ENCODE measurements at places on chromosomes 3 and 15.

DNA sequence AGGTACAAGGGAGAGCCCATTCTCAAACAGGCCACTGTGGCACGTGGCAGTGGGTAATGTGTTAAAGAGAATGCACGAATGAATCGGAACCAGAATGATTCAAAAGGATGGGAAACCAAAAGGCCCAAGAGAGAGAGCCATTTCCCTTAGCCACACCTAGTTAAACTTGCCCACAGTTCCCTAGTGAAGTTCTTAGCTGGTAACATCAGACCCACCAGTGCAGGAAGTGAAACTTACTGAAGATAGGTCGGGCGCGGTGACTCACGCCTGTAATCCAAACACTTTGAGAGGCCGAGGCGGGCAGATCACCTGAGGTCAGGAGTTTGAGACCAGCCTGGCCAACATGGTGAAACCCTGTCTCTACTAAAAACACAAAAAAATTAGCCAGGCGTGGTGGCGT lies 97.1 kb downstream of the MEX3B start:
- DNase-seq = no peak

DNA sequence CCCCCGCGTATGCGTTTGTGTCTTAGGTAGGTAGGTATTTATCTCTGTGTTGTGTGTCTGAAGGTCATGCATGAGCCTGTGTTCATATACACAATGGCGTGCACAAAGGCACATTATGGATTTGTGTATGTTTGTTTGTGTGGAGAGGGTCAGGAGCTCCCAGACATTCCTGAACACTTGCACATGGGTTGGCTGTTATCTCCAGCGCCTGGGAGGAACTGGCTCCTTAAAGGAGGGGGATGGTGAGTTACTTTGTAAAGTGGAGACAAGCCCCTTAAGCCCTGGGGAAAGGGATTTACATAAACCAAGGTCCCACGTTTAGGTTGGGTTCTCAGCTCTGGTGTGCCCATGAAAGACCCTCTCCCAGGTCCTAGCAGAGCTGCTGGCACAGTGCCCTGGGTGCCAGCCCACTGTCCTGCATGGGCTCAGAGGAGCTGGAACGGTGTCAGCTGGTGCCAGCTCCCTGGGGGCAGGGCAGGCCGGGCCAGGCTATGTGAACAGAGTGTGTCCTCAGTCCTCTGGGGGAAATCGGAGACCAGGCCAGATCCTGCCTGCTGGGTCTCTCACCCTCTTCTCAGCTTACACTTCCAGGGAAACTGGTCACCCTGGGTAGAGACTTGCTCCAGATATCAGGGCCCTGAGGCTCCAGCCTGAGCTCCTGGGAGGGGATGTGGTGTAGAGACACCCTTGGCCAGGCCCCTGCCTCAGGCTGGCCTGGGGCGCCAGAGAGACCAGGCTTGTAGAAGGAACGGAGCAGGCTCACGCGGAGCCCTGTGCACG lies 25.1 kb downstream of the SNX33 start:
- DNase-seq = peak; percentile 86

DNA sequence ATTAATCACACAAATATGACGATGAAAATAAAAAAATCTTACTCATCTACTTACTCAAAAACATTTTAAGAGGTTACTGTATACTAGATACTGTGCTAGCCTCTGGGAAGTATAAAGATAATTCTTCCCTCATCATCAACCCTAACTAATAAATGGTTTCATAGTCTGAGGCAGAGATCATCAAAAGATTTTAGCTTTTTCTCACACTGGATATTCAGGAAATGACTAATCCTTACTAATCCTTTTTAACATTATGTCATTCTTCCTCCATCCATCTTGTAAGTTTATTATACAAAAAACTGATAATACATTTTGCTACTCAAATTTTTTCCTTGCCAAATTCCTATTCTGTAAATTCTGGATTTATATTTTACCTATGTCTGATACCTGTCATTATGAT lies 29.7 kb downstream of the ACAD11 start:
- DNase-seq = peak; percentile 79

GRCh38 chr3:102105193-102105592 lies 255.9 kb downstream of the NFKBIZ start:
- no peak for DNase-seq

DNA sequence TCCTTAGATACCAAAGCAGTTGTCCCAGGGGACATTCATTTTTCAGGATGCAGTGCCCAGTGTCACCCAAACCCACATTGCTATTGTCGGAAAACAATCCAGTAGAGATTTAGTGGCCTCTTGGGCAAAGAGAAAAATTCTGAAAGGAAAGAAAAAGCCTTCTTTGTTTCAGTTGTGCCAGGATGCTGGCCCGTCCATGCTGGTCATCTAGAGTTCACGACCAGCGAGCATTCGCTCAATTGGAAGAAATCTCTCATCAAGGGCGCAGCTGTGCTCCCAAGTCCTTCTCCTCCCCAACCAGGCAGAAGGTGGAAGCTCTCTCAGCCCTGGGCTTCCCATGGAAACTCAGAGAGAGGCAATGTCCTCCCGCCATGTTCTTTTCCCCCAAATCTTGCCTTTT lies 123.7 kb downstream of the MTHFS start:
- no peak for DNase-seq

- peak; percentile 58 for DNase-seq
Measured at GRCh38 chr3:8536096-8537056, 34.8 kb downstream of the LMCD1 start.

GRCh38 chr15:56244038-56244810 lies 545 bp upstream of the RFX7 start:
- peak; percentile 85 for DNase-seq

DNA sequence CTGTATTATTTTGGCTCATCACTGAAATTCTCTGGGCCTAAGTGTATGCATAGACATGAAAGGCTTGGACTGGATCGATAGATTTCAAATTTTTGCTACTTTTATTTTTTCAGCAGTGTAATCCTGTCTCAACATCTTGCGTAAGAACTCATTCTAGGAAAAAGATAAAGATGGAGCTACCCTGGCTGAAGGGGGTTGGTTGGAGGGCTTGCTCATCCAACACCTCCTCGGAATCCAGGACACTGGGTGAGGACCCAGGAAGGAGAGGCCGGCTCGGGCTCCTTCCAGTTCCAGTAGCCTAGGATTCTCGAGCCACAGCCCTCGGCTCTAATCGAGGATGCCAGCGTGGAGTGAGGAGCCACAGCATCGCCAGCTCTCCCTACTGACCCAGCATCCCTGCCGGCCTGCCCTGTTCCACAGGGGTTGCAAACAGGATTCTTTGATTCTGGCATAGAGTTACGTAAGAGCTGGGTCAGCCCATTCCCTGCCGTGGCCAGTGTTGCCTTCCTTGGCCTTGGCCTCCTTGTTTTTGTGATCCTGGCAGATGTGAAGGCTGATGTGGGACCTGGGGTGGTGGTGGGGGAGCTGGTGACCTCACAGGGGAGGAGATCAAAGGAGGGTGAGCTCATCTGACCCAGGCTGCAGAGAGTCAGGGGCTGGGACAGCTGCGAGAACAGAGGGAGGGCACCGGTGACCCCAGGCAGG lies 149.5 kb downstream of the ALDH1A2 start:
- DNase-seq = no peak

GRCh38 chr3:121491683-121492320 lies 54.0 kb downstream of the POLQ start:
- DNase-seq = no peak

DNA sequence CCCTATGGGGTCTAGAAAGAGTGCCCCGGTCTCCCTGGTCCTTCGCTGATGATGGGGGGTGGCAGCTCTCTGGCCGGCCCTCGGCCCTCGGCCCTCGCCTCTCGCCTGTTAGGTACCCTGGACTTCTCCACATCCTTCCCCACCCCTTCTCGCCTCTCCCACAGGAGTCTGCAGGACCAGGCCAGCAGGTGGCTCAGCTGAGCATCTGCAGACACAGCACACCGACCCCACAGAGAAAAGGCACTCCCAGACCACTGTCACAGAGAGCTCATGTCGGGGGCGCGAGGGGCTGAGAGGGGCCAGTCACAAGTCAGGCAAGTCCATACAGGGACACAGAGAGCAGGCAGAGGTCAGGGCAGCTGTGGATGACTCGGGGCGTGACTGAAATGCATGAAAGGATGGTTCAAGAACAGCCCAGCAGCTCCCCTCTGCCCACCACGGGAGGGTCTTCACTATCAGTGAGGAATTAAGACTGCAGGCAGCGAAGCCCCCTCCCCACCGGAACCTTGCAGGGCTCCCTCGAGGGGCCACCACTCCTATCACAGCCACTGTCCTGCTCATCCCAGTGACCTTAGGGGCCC lies 181.7 kb upstream of the NSMCE3 start:
- DNase-seq = no peak

- peak; percentile 49 for DNase-seq
Measured at GRCh38 chr3:192772240-192772894, 45.0 kb upstream of the FGF12 start.

DNA sequence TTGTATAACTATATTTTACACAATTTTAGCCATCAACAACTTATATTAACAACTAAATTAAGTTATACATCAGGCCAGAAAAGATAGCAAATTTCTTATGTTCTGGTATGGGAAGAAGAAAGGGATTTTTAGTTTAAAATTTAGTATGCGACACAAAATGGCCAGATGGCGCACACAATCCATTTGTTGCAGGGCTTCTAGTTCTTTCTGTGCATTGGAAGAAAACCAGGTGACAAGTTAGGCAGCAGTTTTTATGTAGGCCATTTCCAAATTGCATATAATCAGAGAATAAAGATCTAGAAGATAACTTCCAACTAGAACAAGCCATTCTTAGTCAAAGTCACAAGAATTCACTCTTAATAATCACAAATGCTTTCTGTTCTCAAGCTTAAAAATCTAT lies 230.1 kb upstream of the ZNF717 start:
- no peak for DNase-seq

DNA sequence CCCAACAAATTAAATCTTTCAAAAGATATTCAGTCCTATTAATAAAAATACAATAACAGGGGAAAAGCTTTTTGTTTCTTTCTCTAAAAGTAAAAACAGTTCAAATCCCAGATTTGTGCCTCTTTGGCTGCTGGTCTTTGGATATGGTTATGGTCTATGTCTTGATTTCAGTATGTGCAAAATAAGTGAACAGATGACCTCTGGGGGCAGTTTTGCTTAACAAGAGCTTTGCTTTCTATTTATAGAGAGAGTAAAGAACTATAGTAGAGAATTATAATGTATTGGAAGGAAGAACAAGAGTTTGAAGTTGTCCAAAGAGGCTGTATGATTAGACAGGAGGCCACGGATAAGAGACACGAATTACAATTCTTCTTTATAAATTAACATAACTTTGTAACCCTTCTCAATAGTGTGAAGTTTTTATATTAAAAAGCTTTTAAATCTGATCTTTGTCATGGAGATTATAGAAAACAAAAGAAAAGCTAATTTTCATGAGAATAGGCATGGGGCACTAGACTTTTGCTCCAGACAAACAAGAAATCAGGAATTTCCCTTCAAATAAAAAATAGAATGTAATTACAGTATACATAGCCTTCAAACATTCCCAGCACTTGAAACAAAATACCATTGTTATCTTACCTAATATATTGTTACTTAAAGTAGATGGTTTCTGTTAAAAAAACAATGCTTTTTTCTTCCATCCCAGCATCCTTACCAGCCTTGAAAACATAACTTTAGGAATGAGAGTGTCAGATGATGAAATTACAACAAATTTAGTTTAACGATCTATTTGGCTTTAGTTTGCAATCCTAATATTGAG lies 432.7 kb upstream of the ARHGEF26 start:
- no peak for DNase-seq

- peak; percentile 92 for DNase-seq
Measured at GRCh38 chr3:57951066-57951882, 56.9 kb upstream of the FLNB start.

GRCh38 chr15:36407647-36408046 lies 171.8 kb upstream of the CDIN1 start:
- peak; percentile 80 for DNase-seq

DNA sequence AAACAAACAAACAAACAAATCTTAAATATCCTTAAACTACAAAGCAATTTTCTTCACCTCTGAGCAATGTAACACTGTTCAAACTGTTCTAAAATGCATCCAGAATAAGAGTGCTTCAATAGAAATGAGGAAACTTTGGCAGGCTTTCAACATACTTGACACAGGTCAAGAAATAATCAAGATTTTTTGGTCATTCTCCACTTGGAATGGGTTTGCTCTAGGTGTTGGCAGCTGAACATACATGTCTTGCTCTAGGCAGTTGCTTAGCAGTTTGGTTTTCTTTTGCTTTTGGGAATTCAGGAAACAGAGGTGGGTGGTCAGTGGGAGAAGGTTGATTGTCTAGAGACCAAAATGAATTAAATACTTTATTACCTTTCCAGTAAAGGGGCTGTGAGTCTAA lies 1.4 kb upstream of the LRRC3B start:
- DNase-seq = no peak

DNA sequence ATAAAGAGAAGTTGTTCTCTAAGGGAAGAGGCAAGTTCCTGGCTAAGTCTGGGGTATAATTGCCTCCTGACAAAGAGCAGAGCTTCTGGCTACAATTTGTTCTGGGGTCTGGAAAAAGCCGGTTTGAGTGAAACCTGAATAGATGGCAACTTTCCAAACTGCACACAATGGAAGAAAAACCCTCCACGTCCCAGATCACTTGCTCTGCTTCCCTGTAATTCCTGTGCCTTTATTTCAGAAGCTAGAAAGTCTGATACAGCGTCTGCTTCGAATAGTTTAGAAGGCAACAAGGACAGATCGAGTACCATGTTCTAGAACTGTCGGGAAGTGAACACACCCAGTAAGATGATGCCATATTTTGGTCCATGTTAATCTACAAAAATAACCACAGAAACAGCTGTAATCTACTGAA lies 1.6 kb upstream of the WDR82 start:
- DNase-seq = no peak

DNA sequence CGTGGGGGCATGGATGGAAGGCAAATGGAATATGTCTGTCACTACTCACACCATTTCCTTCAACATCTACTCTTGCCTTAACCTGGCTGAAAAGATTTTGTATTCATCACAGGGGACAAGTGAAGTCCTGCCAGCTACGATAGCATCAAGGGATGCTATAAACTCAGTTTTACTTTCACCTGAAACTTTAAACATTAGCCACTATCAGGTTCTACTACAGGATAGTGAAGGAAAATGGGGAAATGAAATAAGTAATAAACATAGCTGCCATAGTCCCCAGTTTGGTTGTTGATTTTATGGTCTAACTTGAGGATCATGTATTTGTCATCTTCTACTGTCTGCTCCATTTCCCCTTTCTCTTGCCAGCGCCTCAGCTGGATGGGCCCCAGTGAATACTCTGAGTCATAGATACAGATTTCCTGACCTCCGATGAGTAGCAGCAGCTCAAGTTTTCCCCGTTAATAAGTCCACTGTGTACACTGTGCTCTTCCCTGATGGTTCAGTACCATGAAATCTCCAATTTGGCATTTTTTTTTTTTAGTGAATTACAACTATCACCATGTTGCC lies 338.2 kb upstream of the SLCO3A1 start:
- peak; percentile 72 for DNase-seq

DNA sequence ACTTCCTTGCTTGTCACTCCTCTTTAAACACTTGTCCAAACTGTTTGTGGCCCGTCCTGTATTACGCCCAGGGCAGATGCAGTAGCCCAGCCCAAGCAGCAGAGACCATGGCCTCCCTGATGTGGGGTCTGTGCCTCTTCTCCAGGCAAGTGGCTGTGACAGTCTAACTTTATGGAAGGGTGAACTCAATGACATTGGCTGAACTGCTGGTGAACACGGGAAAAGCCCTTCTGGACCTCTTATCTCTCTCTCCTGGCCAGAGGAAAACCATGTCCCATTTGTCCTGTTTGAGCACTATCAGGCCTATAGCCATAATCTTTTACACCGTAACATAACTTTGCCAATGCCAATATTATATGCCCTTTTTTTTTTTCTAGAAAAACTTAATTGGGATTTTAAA lies 67.6 kb downstream of the SMAD3 start:
- no peak for DNase-seq

GRCh38 chr3:66317750-66318376 lies 97.1 kb downstream of the SLC25A26 start:
- DNase-seq = no peak

- peak; percentile 14 for DNase-seq
Measured at GRCh38 chr15:62658498-62658897, 384.0 kb upstream of the TPM1 start.
